ENCODE measurements at places on chromosomes 3 and 15.
A peak's percentile ranks its signal among the peaks of the same experiment; 100 is the strongest.

GRCh38 chr15:79243723-79244122 lies 38.8 kb upstream of the ANKRD34C start:
- DNase-seq: peak; percentile 33

GRCh38 chr3:118187221-118187620 lies 847.4 kb downstream of the IGSF11 start:
- DNase-seq: no peak

DNA sequence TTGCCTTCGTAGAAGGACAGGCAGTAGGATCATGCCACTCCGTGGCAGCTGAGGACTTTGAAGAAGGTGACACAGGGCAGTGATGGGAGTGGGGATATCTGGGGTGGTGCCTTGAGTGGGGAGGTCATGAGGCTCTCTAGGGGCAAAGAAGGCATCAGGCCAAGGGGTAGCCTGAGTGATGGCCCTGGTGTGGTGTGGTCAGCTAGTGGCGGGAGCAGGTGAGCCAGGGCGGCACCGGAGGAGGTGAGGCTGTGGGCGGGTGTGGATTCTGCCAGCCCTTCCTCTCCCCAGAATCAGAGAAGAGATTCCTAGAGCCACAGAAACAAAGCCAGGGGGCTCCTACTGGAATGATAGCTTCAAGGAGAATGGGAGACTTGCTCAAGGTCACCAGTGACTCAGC lies 18.4 kb downstream of the WNT7A start:
- no peak for DNase-seq

DNA sequence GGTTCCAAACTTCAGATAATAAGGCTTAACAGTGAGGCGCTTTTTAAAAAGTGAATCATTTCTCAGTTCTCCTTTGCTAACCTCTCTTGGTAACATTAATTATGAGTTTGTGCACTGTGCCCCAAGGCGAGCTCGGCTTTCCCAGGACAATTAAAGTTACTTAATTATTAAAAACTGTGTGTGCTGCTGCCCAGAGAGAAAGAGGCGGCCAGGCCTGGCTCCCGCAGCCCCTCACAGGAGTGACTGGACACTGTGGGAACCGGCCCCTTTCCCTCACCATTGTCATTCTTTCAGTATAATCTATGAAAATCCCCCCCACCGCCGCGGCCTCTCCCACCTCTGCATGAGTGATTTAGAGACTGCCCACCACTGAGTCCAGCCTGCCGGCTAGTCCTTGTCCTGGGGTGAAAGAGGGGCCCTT lies 43.1 kb upstream of the HES1 start:
- peak; percentile 81 for DNase-seq

- DNase-seq: no peak
Observed at GRCh38 chr15:75019916-75020315, 3.5 kb upstream of the PPCDC start.

DNA sequence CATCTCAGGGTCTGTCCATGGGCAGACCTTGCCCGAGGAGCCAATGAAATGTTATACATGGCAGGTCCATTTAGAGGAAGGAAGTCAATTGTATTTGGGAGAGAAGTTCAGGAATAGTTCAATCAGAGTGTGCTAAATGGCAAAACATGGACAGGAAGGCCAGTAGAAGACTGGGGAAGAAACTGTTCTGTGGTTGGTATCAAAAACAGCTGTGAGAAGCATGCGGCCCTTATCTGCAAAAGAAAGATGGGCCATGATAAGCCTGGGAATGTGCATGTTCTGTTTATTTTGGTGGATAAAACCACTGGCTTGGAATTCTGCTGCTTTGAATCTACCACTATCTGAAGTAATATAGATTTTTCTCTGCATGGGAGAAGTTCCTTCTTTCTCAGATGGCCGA lies 100.4 kb downstream of the MCTP2 start:
- DNase-seq: no peak

- DNase-seq: no peak
Observed at GRCh38 chr3:8578282-8578681, 66.3 kb downstream of the SSUH2 start.

DNA sequence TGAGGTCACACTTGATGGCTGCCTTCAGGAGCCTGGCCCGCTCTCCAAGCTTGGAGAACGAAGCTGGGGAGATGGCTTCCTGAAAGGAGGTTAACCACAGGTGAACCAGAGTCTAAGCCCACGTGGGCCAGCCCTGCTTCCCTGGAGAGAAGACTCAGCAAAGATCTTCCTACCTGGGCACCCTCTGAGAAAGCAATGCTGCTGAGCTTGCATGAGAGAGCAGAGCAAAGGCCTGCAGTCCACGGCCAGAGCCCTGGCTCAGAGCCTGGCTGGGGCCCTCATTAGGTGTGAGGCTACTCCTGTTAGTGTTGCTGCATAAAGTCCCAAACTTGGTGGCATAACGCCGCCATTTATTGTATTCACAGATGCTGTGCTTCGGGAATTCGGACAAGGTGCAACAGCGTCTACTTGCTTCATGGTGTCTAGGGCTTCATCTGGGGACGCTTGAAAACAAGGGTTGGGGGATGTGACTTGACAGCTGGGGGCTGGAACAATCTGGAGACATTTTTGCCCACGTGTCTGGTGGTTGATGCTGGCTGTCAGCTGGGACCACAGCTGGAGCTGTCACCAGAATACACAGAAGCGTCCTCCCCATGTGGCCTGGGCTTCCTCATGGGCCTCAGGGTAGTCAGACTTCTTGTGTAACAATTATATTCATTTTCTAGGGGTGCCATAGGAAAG lies 87.9 kb upstream of the MEF2A start:
- no peak for DNase-seq

DNA sequence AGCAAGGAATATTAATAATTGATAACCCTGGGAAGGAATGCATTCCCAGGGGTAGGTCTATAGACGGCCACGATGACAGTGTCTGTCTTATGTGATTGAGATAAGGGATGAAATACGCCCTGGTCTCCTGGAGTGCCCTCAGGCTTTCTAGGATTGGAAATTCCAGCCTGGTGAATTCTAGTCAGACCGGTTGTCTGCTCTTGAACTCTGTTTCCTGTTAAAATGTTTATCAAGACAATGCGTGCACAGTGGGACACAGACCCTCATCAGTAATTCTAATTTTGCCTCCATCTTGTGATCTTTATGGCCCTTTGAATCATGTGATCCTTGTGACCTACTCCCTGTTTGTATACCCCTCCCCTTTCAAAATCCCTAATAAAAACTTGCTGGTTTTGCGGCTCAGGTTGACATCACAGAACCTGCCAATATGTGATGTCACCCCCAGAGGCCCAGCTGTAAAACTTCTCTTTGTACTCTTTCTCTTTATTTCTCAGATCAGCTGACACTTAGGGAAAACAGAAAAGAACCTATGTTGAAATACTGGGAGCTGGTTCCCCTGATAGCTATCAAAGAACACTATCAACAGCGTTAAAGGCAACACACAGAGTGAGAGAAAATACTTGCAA lies 183.3 kb downstream of the PDE8A start:
- no peak for DNase-seq

DNA sequence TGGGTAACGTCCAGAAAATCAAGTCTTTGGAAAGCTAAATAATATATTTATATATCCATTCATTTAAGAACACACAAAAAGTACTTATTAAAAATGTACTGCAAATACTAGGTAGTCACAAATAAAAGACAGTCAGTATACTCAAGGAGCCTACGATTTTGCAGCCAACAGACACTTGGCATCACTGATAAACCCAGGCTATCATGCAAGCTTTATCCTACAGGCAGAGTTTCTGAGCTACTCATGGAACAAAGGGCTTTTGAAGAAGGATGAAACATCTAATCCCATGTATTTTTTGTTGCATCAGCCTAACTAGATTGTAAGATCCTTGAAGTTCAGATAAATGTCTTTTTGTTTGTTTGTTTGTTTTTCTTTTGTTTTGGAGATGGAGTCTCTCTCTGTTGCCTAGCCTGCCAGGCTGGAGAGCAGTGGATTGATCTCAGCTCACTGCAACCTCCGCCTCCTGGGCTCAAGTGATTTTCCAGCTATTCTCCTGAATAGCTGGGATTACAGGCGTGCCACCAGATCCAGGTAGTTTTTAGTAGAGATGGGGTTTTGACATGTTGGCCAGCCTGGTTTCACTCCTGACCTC lies 319.4 kb upstream of the MDFIC2 start:
- no peak for DNase-seq

GRCh38 chr3:23461069-23461468 lies 257.9 kb downstream of the UBE2E2 start:
- no peak for DNase-seq

- DNase-seq: no peak
Observed at GRCh38 chr15:29924750-29925149, 102.5 kb upstream of the TJP1 start.

GRCh38 chr15:42365921-42366550 lies 6.7 kb downstream of the CAPN3 start:
- DNase-seq: no peak

DNA sequence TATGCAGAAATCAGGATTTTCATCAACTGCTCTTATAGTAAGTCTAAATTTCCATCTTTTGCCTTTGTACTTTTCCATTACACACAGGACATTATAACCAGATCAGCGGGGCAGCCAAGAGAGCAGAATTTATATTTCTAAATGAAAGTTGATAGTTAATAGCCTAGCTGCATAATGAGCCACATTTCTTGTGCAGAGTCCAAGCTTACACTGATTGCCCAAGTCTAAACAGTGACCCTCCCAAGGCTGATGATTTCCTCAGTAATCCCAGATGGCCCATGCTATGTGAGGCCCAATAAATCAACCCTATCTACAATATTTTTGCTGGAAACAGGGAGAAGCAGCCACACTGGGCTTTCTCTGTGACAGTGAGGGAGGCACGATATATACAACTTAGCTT lies 475.8 kb upstream of the KCNMB2 start:
- DNase-seq: no peak

- DNase-seq: peak; percentile 68
Observed at GRCh38 chr3:45659661-45660566, 29.3 kb upstream of the SACM1L start.

GRCh38 chr15:91783008-91783407 lies 70.5 kb upstream of the SLCO3A1 start:
- DNase-seq: no peak

DNA sequence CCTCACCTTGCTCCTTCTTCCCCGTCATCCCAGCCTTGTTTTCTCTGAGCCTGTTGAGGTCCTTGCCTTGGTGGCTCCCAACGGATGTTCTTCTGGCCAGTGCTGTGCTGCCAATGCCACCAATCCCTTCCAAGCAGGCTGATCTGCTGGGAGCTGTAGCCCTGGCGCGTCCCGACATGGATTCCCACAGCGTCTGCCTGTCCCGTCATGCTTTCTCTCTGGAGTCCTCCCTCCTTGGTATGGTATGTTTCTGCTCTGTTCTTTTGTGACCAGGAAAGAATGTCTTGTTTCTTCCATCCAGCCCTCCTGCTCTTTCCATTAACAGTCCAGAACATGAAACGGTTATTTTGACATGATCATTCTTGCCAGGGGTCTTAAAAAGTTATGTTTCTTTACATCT lies 10.0 kb downstream of the LIMD1 start:
- no peak for DNase-seq

DNA sequence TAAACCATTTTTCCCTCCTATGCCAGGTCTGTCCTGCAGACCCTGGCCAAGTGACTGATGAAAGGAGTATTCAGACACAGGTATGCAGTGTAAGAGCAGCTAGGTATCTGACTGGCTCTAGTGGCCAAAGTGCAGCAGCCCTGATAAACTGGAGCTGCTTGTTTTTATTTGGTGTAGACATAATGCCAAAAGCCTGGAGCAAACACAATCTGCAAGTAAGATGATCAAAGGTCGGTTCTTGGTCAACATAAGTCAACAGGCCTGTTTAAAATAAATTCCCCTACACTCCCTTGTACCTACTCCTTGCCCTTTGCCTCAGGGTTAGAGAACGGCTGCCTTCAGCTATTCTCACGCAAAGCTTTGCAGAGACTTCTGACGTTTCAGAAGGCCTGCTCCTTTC lies 1003.1 kb downstream of the ZPLD1 start:
- DNase-seq: no peak

- peak; percentile 36 for DNase-seq
Observed at GRCh38 chr15:80695911-80696661, 976 bp downstream of the ABHD17C start.

DNA sequence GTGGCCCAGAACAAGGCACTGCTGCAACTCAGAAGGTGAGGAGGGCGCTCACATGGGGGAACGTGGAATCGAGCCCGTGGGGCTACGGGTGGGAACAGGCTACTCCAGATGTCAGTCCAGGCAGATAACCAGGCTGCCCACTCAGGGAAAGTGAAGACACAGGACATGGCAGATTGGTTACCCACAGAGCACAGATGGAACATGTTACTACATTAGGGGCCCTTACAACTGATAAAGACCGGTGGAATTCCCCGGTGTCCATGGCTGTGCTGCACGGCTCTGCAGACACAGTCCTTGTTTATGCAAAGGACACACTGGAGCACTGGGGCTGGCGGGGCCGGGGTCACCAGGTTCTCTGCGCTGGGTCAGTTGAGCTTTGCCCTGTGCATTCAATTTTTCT lies 36.9 kb downstream of the PCSK6 start:
- DNase-seq: no peak

GRCh38 chr3:26624209-26624765 lies 1.7 kb downstream of the LRRC3B start:
- peak; percentile 73 for DNase-seq

DNA sequence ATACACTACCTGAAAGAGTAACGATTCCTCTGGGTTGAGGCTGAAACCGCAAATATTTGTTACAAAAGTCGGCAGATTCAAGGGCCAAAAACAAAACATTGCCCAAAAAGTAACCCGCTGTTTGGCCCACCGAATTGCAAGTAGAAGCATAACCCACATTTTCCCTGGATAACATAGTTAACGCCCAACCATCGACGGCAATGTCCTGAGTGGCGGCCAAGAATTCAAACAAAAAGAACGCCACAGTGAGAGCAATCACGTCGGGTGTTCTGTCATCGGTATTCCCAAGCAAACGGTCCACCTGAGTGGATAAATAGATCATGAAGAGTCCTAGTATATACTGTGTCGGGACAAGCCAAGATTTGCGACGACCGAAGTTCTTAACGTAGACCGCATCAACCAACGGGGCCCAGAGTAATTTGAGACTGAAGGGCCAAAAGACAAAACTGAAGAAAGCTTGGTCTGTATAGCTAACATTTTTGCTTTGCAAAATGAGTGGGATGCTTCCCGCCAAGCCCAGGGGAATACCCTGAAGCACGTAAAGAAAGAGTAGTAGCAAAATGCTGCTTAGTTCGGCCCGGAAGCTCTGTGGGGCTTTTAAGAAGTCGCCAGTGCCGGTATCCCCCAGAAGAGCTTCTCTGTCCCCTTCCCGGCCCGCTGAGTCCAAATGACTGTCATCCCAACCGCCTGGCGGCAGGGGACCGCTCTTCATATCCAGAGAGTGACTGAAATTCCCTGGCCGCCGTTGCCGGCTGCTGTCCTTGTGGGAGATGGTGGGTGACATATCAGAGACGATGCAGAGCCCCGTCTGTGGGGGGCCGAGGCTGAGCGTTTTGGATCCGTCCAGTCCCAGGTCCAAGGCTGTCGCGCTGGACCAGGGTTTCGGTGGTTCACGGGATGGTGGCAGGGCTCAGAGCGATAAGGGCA lies 750 bp downstream of the SLC33A1 start:
- no peak for DNase-seq

- no peak for DNase-seq
Observed at GRCh38 chr3:150945226-150946032, 27.1 kb downstream of the CLRN1 start.
